MCF 10A (cell line): ENCODE measurements at places on chromosomes 16 and 17. TPM values are rescaled to one million over a fixed set of nuclear protein-coding genes. Genes with fewer than 3 reads are reported as not detected.

DNA sequence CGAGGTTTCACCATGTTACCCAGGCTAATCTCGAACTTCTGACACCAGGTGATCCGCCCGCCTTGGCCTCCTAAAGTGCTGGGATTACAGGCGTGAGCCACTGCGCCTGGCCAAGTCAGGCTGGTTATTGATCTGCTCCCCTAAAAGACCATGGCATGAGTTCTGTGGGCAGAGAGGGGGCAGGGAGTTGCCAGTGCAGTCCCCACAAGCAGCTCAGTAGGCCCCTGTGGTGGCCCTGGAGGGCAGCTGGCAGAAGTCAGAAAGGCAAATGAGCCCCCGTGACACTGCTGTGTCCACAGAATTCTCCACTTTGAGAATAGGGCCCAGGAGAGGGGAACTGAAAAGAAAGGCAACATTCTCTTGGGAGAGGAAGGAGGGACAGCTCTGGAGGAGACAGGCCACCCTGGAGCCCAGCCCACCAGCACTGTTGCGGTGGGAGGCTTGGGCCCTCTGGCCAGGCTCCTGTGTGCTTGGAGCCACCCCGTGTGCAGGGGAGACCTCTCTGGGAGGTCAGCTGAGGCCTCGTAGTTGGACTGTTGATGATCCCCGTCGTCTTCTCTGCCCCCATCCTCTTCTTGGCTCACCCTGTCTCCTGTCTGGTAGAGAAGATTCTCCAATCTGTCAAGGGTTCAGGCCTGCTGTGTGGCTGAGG is 2.1 kb upstream of the AMDHD2 start:
- no peak overlapping the region for H3K4me3 ChIP-seq
- no peak for DNase-seq
- no peak overlapping the region for H3K27ac ChIP-seq
- no peaks in the 10 kb centered on the region for H3K27me3 ChIP-seq
- peaks cover 36% of the 10 kb centered on the region for H3K36me3 ChIP-seq

GRCh38 chr16:89201439-89202377 is 1.4 kb upstream of the SLC22A31 start:
- H3K27ac ChIP-seq = no peak overlapping the region
- peaks cover 4% of the 10 kb centered on the region for H3K36me3 ChIP-seq
- no peaks in the 10 kb centered on the region for H3K4me1 ChIP-seq
- DNase-seq = no peak

DNA sequence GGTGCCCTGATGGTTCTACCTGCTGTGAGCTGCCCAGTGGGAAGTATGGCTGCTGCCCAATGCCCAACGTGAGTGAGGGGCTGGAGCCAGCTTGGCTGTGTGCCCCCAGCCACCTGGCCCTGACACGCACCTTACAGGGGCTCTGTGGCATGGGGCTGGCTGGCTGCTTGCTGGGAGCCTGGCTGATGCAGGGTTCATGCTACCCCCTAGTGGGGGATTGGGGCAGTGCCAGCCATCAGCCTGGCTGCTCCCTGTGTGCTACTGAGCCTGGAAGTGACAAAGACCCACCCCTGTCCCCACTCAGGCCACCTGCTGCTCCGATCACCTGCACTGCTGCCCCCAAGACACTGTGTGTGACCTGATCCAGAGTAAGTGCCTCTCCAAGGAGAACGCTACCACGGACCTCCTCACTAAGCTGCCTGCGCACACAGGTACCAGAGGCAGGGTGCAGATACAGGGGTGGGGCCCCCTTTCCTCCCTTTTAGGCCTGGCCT is 5.7 kb downstream of the GRN start:
- no peak overlapping the region for H3K27ac ChIP-seq
- peak; percentile 66 for DNase-seq
- H3K4me1 ChIP-seq = peaks cover 6% of the 10 kb centered on the region
- no peak overlapping the region for H3K4me3 ChIP-seq
- no peaks in the 10 kb centered on the region for H3K27me3 ChIP-seq

DNA sequence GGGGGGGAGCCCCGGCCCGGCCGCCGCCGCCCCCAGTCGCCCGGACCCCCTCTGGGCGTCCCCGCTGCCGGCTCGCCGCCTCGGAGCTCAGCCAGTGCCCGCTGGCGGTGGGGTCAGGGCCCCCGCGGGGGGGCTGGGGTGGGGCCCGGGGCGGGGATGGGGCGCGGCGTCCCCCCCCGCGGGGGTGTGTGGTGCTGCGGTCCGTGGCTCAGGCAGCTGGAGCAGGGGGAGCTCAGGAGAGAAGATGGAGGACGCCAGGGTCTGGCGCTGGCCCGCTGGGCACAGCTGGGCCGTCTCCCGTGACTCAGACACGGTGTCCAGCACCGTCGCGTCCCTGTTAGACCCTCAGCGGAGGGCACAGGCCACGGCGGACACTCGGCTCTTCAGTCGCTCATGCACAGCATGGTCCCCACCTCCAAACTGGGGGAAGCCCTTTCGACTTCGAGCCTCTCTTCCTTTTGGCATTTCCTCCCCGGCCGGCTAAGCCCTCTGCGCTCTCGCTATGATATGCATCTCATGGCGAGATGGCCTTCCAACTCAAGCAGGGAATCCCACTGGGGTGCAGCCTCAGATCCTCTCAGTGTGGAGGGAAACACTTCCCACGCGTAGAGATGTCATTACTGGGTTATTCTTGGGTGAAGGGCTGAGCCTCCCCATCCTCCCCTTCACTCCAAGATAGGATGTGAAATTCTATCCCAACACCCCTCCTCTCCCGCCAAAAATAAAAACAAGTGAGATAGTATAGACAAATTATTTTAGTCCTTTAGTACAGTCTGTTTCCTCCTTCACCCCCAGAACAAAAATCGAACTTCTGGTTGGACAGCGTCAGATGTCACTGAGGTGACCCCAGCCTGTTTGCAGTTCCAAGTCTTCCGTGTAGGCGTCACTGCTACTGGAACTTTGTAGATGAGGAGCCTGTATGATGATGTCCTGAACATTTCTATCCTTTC is 522 bp upstream of the VEZF1 start:
- H3K27me3 ChIP-seq = no peaks in the 10 kb centered on the region
- peak overlapping the region; percentile 99 for H3K4me3 ChIP-seq
- peak; percentile 63 for DNase-seq

GRCh38 chr16:12458591-12459358 is 344.9 kb downstream of the CPPED1 start:
- H3K4me1 ChIP-seq = no peaks in the 10 kb centered on the region
- no peak overlapping the region for H3K27ac ChIP-seq
- no peaks in the 10 kb centered on the region for H3K27me3 ChIP-seq
- DNase-seq = no peak
- no peaks in the 10 kb centered on the region for H3K36me3 ChIP-seq

GRCh38 chr16:50494501-50495491 is 53.4 kb upstream of the NKD1 start:
- no peak overlapping the region for H3K4me3 ChIP-seq
- no peaks in the 10 kb centered on the region for H3K4me1 ChIP-seq
- DNase-seq = no peak

- H3K36me3 ChIP-seq = peaks cover 6% of the 10 kb centered on the region
- peaks cover 16% of the 10 kb centered on the region for H3K4me1 ChIP-seq
- DNase-seq = peak; percentile 69
- no peak overlapping the region for H3K4me3 ChIP-seq
- H3K27me3 ChIP-seq = no peaks in the 10 kb centered on the region
- no peak overlapping the region for H3K27ac ChIP-seq
Measured at GRCh38 chr17:60604686-60605334, 4.8 kb downstream of the PPM1D start.

DNA sequence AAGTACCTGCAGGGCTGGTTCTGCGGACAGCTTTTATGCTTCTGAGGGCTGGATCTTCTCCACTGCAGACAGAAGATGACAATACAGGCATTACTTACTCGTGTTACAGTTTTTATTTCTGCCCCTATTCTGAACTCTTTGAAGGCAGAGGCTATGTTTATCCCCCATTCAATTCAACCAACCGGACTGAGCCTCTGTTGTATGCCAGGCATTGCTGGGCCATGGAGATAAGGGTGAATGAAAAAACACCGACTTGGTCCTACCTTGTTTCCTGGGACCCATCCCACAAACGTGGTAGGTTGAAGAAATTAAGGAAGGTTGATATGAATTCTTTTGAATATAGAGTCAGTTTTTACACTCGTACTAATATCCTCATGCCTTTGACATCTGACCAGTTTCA is 10.0 kb upstream of the HP start:
- no peaks in the 10 kb centered on the region for H3K4me1 ChIP-seq
- no peak overlapping the region for H3K27ac ChIP-seq
- peaks cover 6% of the 10 kb centered on the region for H3K36me3 ChIP-seq
- no peak overlapping the region for H3K4me3 ChIP-seq

DNA sequence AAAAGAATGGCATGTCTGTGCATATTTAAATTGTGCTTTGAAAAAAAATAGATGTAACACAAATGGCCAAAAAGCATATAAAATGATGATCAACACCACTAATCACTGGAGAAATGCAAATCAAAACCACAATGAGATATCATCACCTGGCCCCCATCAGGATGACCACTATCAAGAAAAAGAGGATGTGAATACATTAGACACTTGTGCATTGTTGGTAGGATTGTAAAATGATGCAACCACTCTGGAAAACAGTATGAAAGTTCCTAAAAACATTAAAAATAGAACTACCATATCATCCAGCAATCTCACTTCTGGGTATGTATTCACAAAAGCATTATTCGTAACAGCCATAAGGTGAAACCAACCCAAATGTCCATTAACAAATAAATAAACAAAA is 91.5 kb downstream of the SPAG9 start:
- peaks cover 5% of the 10 kb centered on the region for H3K4me1 ChIP-seq
- DNase-seq = no peak
- peak overlapping the region; percentile 79 for H3K27ac ChIP-seq
- peak overlapping the region; percentile 56 for H3K4me3 ChIP-seq

DNA sequence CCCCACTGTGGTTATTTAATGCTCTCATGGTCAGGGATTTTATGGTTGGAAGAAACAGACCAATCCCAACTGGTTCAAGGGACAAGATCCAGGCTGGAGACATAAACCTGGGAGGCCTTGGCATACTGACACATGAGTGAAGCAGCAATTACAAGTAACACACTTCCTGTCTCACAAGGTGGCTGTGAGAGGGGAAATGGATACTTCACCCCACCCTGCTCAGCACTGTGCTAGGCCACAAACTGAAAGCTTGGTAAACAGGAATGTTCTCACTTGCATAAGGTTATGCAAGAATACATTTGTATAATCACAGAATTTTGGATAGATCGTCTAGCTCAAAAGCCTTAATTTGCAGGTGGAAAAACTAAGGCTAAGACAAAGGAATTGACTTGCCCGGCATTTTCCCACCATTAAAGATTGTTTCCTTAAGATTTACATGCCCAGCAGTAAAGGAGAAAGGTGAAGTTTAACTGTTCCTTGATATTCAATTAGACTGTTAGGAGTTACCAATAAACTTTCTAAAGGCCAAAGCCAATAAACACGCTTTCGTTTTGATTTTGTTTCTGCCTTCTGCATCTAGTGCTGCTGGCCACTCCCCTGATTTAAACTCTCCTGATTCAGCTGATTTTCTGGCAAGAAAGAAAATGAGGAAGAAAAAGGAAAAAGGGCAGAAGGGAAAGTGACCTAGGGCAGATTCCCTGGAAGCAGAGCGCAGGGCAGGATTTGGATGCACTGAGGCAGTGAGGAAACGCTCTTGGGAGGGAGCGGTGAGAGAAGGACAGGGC is 215.6 kb upstream of the CDH5 start:
- H3K4me1 ChIP-seq = no peaks in the 10 kb centered on the region
- no peaks in the 10 kb centered on the region for H3K27me3 ChIP-seq
- H3K27ac ChIP-seq = no peak overlapping the region
- no peak overlapping the region for H3K4me3 ChIP-seq

GRCh38 chr16:56614549-56614991 is 6.2 kb downstream of the MT2A start:
- H3K36me3 ChIP-seq = peaks cover 2% of the 10 kb centered on the region
- peak; percentile 47 for DNase-seq
- no peaks in the 10 kb centered on the region for H3K27me3 ChIP-seq
- peak overlapping the region; percentile 49 for H3K27ac ChIP-seq
- H3K4me1 ChIP-seq = peaks cover 37% of the 10 kb centered on the region
- H3K4me3 ChIP-seq = no peak overlapping the region

DNA sequence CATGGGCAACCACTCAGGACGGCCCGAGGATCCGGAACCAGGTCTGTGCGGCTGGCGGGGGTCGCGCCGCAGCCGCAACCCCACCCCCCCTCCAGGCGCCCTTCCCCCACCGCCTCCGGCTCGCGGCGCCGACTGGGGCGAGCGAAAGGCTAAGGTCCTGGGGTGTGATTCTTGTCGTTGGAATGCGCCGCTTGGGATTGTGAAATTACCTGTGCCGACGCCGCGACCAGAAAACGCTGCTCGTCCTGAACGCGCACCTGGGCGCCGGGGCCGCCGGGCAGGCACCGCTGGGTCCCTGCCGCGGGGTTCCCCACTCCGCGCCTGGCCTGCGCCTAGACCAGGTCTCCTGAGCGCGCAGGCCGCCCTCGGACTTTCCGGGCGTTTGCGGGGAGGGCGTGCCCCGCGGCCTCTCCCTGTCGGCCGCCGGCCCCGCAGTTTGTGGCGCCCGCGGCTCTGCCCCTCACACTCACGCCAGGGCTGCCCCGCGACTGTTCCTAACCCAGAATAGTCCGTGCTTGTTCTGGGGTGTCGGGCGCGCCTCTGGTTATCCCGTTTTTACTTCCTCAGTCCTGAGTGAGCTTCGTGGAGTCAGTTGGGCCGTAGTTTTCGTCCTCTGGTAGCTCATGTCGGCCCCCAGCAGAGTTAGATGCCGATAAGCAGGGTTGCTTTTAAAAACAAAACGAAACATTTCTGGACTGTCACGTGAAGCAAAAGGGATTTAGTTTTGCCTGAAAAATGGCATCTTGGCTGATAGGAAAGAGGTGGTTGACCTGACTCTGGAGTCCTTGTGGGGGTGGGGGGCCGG is 147.2 kb downstream of the SPECC1 start:
- no peaks in the 10 kb centered on the region for H3K36me3 ChIP-seq
- H3K27me3 ChIP-seq = no peaks in the 10 kb centered on the region
- H3K4me3 ChIP-seq = no peak overlapping the region
- peak; percentile 80 for DNase-seq
- H3K4me1 ChIP-seq = peaks cover 7% of the 10 kb centered on the region

DNA sequence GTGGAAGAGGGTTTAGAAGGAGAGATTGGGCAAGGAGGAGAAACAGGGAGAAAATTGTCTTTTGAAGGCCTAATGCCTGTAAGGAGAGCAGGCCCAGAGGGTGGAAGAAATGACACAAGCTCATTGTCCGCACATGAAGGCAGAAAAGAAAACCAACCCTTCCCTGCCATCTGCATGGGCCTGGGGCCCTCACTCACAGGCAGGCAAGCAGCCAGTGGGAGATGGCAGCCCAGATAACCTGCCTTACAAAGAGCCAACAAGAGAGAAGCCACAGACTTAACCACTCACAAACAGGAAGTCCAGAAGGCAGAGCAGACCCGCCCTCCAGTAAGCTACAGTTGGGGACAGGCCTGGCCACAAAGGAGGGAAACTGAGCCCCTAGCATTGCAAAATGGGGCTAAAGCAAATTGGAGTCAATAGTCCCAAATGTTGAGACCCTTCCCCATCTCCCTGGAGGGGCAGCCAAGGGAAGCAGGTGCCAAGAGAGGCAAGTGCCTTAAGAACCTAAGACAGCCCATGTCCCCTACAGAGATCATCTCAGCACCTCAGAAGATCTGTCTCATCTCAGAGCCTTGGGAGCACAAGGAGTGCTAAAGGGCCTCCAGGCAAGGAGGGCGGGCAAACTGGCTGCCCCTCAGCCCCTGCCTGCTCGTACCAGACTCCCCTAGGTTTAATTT is 7.3 kb upstream of the TSPOAP1 start:
- no peak for DNase-seq
- H3K4me3 ChIP-seq = no peak overlapping the region
- H3K4me1 ChIP-seq = no peaks in the 10 kb centered on the region
- H3K27ac ChIP-seq = no peak overlapping the region
- H3K27me3 ChIP-seq = no peaks in the 10 kb centered on the region

The ANKRD40CL gene
- not detected in 2 replicates for total RNA-seq

The CDRT4 gene
- total RNA-seq = 11.3 and 19.6 TPM in 2 replicates

The MILR1 gene
- 9.8 and 15.8 TPM in 2 replicates for total RNA-seq

The CIBAR2 gene
- not detected in 2 replicates for total RNA-seq

The MFSD11 gene
- total RNA-seq = 11.6 and 13.8 TPM in 2 replicates

The HSD17B1 gene
- 13.0 and 18.1 TPM in 2 replicates for total RNA-seq
